Large intestine (tissue), 12 donors: ENCODE measurements at places on chromosomes 12 and 14. TPM values are rescaled to one million over a fixed set of nuclear protein-coding genes. Genes with fewer than 3 reads are reported as not detected.

GRCh38 chr14:23543403-23543802 lies 8.2 kb downstream of the ZFHX2 start:
- no peak for DNase-seq

DNA sequence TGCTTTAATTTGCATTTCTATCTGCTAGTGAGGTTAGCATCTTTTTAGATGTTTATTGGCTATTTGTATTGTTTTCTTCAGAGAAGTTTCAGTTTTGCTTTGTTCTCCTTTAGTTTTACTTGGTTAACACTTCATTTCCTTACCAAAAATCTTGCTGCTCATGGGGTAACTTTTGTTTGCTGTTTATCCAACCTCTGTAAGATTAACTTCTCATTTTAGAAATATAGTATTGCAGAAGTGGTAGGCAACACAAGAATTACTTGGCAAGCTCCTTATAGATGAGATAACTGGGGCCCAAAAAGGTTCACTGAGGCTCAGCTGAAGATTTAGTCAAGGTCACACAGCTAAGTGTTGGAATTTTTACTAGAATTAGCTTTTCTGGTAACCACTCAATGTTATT lies 40.5 kb downstream of the ALKBH1 start:
- DNase-seq = no peak

GRCh38 chr12:573232-573631 lies 90.0 kb downstream of the NINJ2 start:
- no peak for DNase-seq

The SLC39A2 gene
- 0.06 TPM for polyA plus RNA-seq

DNA sequence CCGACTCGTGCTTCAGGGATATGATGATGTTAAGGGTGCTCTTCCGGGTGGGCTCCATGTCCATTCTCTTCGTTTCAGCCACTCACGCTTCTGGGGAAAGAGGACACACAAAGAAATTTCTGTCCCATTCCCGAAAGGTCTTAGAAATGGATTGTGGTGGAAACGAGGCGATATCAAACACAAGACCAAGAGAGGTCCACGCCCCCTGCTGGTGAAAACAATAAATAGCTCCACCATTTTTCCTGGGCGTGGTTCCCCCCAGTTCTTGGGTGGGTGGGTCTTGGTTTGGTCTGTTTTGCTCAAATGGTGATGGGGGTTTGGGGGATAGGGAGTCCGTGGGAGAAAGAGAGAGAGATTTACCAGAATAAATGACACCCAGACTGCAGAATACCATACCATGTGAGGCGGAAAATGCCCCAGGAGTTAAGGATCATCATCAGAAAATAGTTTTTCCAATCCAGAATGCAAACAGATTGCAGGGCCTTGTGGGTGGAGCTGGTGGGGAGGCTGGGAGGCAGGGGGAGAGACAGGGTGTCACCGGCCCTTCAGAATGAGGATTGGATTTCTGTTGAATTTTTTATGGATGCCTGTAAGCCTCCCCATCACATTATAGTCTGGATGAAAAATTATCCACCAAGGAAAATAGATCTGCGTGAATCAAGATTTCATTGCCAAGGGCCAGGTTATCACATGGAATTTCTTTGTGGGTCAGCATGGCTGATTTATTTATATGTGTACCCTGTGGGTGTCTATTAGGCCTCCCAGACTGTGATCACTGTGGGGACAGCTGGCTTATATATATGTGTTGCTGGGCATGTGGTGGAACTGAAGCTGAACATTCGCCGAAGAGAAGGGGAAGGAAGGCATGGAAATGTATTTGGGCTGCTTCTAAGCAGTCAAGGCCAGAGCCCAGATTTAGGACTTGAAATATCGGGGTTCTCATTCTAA lies 55.8 kb downstream of the SRRM4 start:
- peak; percentile 3 for DNase-seq

The RAD9B gene
- polyA plus RNA-seq = 0.49 TPM

DNA sequence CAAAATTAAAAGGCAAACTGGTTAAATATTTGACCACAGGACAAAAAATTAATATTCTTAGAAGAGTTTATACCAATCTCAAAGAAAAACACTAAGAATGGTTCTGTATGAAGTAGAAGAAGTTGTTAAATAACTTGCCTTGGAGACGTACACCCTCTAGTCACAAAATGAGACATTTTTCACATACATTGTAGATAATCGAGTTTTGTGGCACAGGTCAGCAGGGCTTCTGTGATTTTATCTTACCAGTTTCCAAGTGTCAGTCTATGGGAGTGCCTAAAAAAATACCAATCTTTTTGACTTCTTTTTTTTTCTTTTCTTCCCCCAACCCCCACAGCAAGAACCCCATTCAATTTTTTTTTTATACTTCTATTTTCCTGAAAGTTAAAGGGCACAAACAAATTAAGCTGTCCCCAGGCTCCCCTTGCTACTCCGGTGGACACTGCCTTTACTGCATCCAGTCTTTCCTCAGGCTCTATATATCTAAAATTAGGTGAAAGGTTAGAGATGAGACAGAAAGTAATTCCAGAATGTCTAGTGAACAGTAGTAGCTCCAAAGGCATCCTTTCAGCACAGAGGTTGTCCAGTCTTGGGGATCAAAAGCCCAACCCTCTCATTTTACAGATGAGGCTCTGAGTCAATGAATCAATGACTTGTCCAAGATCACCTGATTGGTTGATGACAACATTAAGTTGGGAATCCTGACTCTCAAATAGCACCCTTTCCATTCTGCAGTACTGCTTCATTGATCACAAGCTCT lies 6.2 kb downstream of the LIMA1 start:
- DNase-seq = no peak

DNA sequence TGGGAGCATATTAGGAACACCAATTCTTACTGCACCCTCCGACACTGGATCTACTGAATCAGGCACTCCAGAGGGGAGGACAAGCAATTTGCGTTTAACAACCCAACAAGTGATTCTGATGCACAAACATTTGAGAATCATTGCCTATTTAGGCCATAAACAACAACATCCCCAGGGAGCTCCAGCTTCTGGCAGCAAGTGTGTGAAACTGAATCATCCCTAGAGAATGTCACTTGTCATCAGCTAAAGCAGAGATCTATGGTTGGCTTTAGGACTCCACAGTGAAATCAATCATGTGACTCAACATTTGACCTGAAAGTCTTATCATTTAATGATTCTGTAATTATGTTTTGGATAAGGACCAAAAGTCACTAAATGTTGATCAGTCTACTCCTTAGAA lies 505.0 kb upstream of the FLRT2 start:
- DNase-seq = no peak

DNA sequence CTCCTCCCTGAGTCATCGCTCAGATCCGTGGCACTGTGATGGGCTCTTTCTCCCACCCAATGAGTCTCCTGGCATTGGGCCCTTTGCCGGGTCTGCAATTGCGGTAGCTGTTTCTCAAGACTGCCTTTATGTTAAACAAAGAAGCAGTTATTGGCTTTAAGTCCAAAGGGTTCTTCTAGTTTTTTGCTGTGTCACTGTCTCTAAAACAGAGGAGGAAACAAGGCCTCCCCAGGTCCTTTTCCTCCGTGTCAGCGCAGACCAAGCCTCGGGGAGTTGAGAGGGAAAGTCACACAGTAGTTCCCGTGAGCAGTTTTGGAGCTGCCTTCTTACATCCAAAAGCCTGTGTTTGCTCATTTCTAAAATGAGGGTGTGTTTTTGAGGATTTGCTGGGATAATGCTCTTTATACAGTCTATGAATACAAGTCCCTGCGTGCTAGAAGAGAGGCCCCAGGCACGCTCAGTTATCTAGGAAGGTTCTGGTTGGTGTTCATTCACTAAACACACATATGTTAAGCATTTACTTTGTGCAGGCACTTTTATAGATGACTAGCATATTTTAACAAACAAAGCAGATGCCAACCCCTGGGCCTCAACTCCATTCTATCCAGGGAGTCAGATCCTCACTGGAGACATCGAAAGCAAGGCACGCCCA lies 126.0 kb upstream of the PZP start:
- peak; percentile 57 for DNase-seq
